ENCODE measurements at places on chromosomes 1 and 21.

DNA sequence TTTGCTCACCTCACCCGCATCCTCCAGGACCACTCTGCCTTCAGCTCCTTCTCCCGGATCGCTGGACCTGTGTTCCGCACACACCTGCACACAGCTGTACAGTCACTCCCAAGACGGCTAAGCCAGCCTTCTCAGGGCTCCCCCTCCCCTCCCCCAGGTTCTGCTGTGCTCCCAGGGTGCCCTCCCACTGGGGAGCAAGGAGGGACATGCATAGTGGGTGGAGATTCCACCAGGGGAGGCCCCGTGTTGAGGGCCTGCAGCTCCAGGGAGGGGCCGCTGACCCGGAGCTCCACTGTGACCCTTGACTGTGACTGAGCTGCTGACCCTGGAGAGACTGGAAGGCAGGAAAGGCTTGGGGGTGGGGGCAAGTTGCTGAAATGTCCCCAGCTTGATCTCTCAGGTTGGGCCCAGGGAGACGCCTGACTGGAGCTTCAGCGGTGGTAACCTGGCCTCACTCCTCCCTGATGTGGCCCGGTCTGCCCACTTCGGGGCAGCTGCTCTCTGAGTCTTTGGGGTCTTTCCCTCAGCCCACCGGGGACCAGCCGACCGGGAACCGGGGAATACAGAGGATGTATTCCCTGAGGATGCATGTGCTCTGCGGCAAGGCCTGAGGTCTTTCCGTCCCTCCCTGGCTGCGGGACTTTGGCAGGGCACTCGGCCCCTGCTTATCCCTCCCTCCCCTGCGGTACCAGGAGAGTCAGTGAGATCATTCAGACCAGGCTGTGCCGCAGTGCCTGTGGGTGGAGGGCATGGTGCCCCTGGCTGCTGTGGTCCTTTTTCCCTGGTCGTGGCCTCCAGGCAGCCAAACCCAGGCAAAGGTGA, 28.6 kb upstream of the PLCH2 start:
- DNase-seq, result no peak

GRCh38 chr1:24754229-24754628, 9.0 kb downstream of the CLIC4 start:
- DNase-seq, result no peak

DNA sequence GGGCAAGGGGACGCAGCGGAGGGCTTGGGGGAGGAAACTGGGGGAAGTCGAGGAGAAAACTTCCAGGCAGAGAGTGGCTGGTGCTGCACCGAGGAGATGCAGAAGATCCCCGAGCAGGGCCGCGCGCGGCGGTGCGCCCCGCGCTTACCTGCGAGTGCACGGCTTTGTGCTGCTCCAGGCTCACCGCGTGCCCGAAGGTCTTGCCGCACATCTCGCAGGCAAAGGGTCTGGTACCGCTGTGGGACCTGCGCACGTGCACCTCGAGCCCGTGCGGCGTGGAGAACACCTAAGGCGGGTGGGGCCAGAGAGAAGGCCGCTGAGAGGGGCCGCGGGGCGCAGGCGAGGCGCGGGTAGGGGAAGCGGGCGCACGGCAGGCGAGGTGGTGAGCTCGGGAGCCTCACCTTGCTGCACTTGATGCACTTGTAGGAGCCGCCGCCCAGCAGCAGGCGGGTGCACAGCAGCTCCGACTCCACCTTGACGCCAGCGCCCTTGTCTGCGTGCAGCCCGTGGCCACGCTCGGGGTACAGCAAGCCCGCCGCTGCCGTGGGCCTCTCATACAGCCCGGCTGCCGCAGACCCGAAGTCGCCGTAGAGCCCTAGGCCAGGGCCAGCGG, 6.4 kb downstream of the GFI1 start:
- no peak for DNase-seq

- DNase-seq, result no peak
These were observed 53.8 kb upstream of the HPDL start for GRCh38 chr1:45272913-45273371.

DNA sequence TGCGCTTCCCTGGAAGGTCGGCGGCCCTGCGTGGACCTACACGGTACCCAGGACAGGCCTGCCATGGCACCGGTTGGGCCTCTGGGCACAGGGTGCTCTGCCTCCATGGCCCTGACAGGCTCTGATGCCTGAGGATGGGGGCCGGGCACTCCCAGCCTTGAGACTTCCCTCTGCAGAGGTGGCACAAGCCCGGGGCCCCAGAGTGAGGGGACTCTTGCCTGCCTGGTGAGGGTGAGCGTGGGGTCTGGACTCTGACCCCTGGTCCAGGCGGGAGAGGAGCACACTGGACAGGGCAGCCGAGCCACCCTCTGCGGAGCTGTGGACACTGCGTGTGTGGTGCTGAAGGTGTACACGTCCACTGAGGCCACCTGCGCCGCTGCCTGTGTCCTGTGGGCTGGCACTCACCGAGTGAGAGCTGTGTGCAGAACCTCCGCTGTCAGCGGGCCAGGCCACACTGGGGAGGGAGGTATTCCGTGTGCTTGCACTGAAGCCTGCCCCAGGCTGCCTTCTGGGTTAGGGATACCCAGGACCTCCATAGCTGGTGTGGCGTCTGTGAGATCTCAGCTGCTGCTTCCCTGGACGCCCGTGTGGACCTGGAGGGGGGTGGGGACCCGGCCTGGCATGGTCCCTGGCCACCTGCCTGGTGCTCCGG, 10.4 kb downstream of the SKI start:
- DNase-seq, result no peak

DNA sequence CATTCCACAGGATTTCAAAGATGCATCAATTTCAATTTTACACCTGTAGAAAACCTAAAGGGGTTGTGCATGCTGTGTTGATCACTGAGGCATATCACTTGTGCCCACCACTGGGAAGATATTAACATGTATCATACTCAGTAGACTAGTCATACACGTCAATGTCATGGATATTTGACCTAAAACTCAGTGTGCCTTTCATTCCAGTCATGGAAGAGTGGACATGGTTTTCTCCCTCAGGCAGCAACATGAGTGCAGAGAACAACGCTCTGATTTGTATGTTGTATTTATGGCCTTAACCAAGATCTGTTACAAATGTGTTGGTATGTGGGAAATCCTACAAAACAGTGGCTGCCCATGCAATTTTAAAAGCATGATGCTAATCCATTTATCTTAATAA, 6.1 kb upstream of the C1orf53 start:
- DNase-seq, result no peak

- DNase-seq, result peak; percentile 56
These were observed at the start of gene GLIS1 for GRCh38 chr1:53739109-53739681. TSS of gene GLIS1 (minus strand) at chr1:53739164. CDS start at chr1:53738064, 1,100 bp downstream.

DNA sequence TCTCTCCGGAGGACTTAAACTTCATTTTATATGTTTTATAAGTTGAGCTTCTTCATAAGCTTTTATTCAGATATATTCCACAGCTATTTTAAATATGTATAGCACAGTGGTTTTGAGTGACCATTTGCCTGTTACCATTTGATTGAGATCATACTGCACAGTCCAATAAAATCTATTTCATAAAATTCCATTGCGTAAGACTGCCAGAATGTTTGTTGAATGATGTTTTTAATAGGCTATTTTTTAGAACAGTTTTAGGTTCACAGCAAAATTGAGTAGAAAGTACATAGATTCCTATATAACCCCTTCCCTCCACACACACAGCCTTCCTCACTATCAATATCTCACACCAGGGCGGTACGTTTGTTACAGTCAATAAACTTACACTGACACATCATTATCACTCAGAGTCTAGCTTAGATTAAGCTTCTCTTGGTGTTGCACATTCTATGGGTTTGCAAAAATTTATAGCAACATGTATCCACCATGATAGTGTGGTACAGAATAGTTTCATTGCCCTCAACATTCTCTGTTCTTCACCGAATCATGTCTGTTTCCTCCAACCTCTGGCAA, 207.9 kb downstream of the TPR start:
- no peak for DNase-seq
